ENCODE measurements at places on chromosomes 4 and X.

DNA sequence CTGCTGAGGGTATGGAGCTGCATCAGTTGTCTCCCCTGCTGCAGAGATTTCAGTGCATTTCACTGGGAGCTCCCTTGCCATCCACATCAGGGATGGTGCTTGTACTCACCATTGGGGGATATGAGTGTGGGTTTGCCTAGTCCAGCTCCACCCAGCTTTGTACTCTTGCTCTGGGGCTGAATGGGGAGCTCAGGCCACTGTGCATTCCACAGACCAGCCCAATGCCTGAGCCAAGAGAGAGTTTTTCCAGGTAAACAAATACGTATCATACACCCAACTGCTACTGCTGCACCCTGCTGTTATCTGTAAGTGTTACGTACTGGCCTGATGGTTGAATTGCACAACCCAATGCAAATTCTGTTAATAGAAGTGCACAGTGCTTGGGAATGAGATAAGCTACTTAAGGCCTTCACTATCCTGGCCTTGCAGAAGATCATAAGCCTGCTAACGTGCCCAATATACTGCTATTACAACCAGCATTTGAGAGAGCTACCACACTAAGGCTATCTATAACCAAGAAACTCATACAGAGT is 205.0 kb upstream of the DMD start:
- DNase-seq = no peak

DNA sequence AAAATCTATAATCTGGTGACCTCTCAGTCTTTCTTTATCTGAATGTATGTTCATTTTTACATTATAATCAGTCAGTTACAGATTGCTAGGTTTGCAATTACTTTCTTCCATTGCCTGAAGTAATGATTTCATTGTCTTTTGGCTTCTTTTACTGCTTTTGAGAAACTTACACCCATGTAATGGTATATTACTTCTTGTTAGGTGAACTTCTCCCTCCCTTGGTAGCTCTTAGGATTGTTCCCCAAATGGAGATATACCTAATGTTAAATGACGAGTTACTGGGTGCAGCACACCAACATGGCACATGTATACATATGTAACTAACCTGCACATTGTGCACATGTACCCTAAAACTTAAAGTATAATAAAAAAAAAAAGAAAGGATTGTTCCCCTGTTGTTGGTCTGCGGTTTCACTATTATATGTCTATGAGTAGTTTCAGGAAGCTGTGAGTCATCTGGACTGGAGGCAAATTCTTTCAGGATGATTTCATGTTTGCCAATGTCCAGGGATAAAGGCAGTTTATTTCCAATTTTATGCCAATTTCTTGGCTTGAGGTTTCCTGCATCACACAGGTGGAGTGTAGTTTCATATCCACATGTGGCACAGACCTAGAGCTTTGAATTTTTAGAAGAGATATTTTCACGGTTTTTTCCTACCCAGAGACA is 21.8 kb downstream of the SPANXC start:
- DNase-seq = no peak

- no peak for DNase-seq
Observed at GRCh38 chrX:74779175-74779574, 146.1 kb downstream of the NEXMIF start.

DNA sequence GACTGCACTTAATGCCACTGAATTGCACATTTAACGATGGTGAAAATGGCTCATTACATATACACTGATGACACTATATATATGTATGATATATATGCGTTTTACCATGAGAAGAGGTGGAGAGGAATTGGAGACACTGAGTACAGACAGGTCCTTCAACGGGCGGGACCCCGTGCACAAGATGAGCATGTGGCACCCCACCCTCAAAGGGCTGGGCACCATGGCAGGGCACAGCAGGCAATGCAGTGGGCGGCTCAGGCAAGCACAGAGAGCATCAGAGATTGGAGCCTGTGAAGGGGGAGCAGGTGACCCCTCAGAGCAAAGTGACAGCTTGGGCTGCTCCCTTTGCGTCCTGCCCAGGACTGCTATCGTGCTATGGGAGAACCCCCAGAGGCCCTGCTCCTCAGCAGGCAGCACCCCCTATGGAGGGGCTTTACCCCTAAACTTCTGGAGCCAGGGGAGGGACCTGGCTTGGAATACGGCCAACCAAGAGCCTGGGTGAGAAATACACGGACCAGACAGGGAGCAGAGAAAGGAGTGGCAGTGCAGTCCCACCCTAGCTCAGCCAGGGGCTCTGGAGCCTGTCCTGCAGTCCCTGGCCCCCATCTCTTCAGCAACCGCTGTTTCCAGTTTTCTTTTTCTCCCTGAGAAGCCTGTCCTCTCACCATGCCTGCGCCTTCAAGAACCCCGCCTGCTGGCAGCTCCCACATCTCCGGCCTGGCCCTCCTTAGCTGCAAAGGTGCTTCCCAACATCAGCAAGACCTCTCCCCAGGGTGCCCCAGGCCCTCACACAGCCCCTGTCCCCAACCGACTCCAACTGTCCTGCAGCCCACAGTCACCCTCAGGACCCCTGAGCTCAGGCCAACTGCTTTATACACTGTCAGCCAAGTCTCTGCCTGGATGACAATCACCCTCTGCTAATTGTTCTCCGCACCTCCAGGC is 10.5 kb downstream of the SLC6A8 start:
- no peak for DNase-seq

- DNase-seq = no peak
Observed at GRCh38 chr4:156536661-156537060, 434.9 kb downstream of the PDGFC start.

GRCh38 chr4:77001907-77002306 is 52.4 kb downstream of the SEPTIN11 start:
- no peak for DNase-seq

DNA sequence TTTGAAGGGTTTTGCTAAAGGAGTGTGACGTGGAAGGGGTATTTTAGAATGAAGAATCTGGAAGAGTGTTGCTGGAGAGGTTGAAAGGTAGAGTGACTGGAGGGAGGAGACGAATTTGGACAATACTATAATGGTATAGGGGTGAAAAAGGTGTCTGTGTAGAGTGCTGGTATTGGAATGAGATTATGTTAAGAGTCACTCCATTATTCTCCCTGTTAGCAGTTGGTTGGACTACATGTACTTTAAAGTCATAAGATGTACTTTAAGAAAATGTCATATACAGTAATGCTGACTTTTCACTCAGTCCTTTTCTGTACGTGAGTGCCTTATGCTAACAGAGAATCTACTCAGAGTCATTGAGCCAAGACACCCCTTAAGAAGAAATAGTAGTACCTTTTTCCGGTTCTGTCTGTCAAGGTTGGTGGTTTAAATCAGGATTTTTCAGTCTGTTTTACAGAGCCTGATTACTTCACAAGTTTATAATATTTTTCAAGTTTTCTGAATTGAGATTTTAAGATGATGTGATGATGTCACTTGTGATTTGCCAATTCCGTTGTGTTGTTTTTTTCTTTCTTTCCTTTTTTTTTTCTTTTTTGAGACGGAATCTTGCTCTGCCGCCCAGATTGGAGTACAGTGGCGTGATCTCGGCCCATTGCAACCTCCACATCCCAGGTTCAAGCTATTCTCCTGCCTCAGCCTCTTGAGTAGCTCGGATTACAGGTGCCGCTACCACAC is 56.6 kb downstream of the WWC2 start:
- no peak for DNase-seq

GRCh38 chrX:31500921-31501320 is 429.1 kb upstream of the FTHL17 start:
- no peak for DNase-seq

GRCh38 chr4:99617374-99617773 is 40.3 kb downstream of the C4orf54 start:
- DNase-seq = no peak

DNA sequence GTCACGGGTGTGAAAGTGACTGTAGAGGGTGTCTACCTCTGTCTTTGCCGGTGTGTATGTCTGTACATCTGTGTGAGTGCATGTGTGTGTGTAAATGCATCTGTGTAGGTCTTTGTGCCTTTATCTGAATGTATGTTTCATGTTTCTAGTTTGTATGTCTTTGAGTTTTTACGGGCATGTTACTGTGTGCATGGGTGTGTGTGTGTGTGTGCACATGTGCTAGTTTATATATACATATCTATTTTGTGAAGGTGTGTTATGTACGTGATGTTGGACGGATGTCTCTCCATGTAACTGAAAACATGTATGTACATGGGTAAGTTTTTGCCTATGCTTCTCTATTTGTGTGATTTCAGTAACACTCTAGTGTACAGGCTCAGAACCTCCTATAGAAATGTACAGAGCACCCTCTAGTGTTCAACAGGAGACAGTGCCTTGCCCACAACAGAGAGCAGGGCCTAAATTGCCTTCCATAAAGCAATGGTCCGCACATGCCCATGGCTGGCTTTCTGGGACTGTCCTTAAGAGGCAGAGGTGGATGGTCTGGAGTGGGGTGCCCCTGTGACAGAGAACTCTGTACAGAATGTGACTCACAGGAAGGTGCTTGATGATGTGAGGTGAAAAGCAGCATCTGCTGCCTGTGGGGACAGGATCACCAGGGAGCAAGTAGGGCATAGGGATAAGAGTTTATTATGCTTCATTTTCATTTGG is 343.5 kb downstream of the RAPGEF2 start:
- peak; percentile 2 for DNase-seq
